H1 (cell line): ENCODE measurements at places on chromosomes 2 and 18. TPM values are rescaled to one million over a fixed set of nuclear protein-coding genes. Genes with fewer than 3 reads are reported as not detected.
A peak's percentile ranks its signal among the peaks of the same experiment; 100 is the strongest.

GRCh38 chr18:45666520-45666919 is 51.2 kb downstream of the SLC14A2 start:
- DNase-seq: no peak

GRCh38 chr18:44556296-44556695 is 124.4 kb upstream of the SETBP1 start:
- no peak for DNase-seq

- no peak for DNase-seq
These were observed 214.8 kb downstream of the SP3 start for GRCh38 chr2:173750353-173750801.

Gene RAB27B
- total RNA-seq: 0.33 and 0.60 TPM in 2 replicates

Gene SLC9A2
- 0.13 and 0.15 TPM in 2 replicates for total RNA-seq

- no peak for DNase-seq
These were observed 456.6 kb upstream of the ID2 start for GRCh38 chr2:8225266-8225665.

Gene NYAP2
- total RNA-seq: not detected in 2 replicates

Gene CTDSP1
- total RNA-seq: 20.3 and 20.9 TPM in 2 replicates

GRCh38 chr2:193520709-193521458 is 1326.2 kb upstream of the TMEFF2 start:
- DNase-seq: no peak

GRCh38 chr2:3396920-3397559 is 17.5 kb downstream of the TRAPPC12 start:
- DNase-seq: no peak

DNA sequence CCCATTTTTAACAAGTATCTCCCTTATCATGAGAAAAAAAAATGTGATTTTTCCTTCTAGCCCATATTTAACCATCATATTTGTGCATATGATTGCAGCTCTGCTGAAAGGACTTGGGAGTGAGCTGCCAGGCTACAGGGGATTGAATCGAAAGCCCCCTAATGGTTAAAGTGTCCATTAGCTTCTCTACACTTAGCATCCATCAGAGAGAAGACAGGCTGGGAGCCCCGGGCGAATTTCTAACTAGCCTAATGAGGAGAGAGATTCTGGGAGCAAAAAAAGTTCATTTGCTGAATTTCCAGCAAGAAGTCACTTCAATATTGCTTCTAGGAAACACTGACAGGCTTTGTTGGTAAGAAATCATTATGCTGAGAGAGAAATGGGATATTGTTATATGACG is 848.8 kb downstream of the TDRD15 start:
- no peak for DNase-seq

- no peak for DNase-seq
These were observed 101.8 kb downstream of the MRPS9 start for GRCh38 chr2:105139556-105140239.

DNA sequence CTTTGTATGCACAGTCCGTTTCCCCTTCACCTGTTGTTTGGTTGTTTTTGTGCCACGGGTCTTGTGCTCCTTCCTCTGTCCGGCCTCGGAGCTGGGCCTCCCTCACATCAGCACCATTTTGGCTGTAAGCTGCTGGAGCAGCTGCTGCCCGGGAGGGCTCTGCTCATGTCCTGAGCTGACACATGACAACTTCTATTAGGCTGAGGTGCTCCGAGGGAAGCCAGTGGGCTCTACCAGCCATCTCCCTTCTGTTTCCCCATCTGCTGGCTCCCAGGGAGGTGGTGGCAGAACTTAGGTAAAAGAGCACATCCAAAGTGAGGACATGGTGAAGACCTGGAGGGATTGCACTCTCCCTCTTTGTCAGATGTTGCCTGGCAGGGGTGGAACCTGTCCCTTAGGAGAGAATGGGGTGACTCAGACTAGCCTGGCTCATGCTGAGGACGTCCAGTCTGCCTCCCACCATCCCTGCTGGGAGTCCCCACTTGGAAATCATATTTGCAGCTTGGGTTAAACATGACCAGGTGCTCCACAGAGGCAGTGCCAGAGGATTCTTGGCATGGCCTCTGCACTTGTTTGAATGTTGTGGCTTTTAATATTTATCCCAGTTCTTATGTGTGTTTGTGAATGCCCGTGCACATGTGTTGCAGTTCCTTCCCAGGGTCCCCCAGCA is 49.8 kb upstream of the TNP1 start:
- no peak for DNase-seq

- no peak for DNase-seq
These were observed 455 bp downstream of the C18orf32 start for GRCh38 chr18:49486606-49486952.

Gene SAG
- not detected in 2 replicates for total RNA-seq

Gene RAPGEF4
- 1.4 and 2.6 TPM in 2 replicates for total RNA-seq

Gene DLX1
- not detected in 2 replicates for total RNA-seq

- no peak for DNase-seq
These were observed 73.8 kb downstream of the TFCP2L1 start for GRCh38 chr2:121211251-121211650.

GRCh38 chr2:14626873-14627272 is 5.6 kb upstream of the LRATD1 start:
- no peak for DNase-seq

Gene SCN9A
- 6.1 and 6.2 TPM in 2 replicates for total RNA-seq

DNA sequence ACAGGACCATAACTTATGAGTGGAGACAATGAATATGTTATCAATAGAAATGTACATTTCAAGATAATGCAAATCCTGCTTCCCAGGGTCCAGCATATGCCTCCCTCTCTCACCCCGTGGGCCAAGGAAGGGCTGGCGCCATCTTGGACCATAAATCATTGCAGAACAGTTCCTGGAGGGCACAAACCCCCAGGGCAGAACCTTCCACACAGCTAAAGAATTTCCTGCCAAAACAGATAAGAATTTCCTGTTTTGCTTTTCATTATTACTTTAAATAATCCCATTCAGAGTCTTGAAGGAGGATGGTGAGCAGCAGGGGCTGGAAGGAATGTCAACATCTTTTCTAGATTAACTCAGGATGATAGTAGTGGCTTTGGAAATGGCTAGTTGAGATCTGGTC is 53.7 kb downstream of the EHD3 start:
- no peak for DNase-seq

- DNase-seq: no peak
These were observed 2.6 kb downstream of the CAB39 start for GRCh38 chr2:230715201-230715600.

GRCh38 chr2:73838889-73839534 is 10.3 kb downstream of the STAMBP start:
- DNase-seq: no peak

Gene ANKRD30B
- total RNA-seq: 0.11 TPM in 1 of 2 replicates, not detected in the other

Gene C2orf80
- 1.1 and 1.3 TPM in 2 replicates for total RNA-seq

DNA sequence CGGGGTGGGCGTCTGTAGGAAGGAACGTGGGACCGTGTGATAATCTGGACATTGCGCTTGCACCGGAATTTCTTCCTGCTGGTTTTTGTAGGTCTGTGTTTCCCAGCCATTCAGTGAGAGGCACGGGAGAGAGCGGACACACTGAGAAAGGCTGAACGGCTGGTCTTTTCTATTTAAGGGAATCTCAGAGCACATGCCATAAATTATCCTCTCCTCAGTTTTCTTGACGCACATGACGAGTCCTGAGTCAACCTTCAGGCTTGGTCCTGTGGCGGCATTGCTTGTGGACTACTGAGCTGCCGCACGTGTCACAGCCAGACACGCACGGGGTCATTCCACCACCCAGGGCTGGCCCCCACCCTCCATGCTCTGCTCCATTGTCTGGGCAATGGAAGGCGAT is 519.3 kb upstream of the ID2 start:
- no peak for DNase-seq

Gene OTX1
- 3.3 and 3.8 TPM in 2 replicates for total RNA-seq

Gene KIAA2012
- not detected in 2 replicates for total RNA-seq

Gene AQP12B
- not detected in 2 replicates for total RNA-seq

DNA sequence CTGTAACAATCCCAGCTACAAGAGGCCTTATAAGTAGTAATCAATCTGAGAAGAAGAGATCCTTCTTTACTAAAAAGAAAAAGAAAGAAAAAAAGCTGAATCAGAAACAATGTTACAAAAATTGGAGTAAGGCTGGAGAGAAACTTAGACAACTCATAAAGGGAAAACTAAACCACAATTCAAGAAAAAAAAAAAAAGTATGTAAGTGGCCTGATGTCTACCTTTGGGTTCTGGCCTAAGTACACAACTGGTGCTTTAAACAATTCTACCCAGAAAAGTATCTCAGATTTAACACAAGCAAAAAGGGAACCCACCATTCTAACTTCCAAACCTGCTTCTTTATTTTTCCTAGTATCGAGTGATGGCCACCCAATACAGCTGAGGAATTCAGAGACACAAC is 45.3 kb downstream of the ZNF521 start:
- no peak for DNase-seq

DNA sequence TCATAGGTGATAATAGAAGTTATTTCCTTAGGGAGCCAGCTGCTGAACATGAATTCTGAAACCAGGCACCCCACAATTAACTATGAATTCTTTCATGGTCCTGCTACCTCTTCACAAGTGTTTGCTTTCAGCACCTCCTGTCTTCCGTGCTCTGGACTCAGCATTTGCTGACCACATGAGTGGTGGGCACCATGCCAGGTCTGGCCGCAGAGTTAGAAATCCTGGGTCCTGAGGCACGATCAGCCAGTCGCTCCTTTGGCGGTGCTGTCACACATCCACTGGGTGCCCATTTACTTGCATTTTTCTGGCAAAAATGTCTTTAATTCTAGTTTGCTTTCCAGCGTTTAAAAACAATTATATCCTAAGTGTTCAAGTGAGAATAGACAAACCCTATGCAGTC is 196.4 kb upstream of the PXDN start:
- DNase-seq: no peak

GRCh38 chr18:25144820-25145219 is 207.1 kb downstream of the ZNF521 start:
- DNase-seq: no peak

Gene HSPE1
- 364 and 377 TPM in 2 replicates for total RNA-seq

Gene DPP10
- 5.4 and 7.2 TPM in 2 replicates for total RNA-seq

DNA sequence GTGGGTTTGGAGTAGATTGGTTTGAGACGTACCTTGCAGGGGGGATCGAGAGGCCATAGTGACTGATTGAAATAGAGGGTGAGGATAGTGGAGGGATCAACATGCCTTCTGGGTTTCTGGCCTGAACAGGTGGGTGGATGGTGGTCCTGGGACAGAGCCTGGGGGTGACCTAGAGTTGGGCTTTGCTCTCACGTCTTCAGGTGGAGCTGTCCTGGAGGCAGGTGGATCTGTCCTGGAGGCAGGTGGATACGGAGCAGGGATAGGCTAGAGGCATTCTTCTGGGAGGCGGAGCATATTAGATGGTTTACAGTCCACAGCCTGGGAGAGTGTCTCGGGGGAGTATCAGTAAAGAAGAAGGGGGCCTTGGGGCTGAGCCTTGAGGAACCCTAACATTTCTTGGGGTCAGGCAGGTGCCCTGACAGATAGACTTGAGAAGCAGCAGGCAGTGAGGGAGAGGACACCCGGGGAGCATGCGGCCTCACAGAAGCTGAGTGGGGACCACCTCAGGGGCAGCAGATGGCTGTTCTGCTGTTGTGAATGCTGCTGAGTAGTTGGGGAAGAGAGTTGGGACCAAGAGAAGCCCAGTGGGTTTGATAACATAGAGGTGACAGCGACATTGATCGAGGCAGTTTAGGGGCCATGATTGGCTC is 1.6 kb downstream of the CAPN10 start:
- no peak for DNase-seq

DNA sequence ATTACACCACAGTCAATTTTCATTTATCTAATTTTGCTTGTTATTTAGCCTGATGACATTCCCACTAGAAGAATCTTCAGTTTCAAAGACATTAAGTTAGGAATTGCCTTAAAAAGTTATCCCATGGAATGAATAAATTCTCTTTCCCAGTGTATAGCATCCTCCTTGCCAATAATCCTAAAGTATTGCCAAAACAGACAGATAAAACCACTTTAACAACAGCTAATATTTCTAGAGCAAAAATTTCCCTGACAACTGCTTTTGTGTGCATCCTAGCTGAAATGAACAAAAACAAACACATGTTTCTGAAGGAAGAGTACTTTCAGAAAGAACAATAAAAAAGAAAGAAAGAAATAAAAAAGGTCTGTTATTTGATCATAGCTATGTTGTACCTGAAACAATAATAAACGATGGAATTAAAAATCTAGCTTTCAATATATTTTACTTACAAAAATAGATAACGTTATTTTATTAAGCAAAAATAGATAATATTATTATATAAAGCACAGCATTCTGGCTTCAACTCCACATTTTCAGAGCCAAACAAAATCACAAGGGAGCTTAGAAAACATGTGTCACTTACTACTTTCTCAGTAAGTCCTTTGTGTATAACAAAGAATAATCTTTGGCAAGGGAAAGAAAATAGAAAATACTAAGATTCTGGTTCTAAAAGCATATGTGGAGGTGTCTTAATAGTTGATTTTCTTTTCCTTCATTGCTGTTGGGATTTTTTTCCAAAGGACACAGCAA is 939.0 kb upstream of the CRIM1 start:
- no peak for DNase-seq

DNA sequence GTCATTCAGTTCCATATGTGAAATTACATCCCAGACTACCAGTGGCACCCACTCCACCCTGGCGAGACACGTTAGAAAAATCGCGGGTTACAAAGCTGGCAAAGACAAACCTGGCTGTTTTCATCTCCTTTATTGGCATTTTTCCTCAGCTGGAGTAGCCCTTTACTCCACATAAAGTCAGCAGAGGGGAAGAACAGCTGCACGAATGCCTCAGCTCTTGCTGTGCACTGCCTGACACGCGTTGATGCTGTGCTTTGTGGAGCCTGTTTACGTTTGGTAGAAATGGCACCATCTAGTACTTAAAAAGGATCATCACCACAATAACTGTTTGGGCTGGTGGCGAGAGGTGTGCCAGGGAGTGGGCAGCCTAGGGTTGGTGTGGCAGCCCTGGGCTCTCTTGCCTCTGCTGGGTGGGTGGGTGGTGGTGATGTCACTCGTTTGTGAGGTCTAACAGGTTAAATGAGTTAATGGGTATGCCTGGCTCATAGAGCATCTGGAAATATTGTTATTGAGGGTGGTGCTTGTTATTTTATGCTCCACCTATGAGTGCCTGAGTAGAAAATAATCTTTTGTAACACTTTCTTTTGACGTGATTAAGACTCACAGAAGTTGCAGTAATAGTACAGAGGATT is 16.4 kb downstream of the FARP2 start:
- DNase-seq: no peak

- DNase-seq: no peak
These were observed 32.8 kb downstream of the FAM178B start for GRCh38 chr2:96953611-96953978.

DNA sequence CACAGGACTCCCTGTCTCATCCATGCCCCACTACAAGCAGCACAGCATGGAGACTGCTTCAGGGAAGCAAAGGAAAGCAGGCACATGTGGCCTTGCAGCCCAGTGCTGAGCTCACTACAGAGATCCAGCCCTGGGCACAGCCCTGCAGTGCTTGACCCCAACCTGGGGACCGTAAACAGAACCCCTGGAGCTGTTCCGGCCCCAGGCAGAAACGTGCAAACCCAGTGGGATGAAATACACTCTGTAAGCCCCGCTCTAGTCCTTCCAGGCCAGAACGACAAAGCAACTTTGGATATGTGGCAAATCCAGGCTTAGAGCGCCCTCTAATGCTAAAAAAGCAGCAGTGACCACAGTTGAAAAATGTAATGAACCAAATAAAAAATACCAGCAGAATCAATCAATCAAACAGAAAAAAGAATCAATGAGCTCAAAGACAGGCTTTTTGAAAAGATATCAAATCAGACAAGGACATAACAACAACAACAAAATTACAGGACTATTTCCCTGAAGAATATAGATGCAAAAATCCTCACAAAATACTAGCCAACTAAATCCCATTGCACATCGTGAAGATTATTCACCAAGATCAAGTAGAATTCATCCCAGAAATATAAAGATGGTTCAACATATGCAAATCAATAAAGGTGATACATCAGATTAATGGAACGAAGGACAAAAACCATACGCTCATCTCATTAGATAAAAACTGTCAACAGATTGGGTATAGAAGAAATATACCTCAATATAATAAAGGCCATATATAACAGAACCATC is 45.6 kb downstream of the ZNF519 start:
- DNase-seq: peak; percentile 34

Gene IL18R1
- 0.54 TPM in 1 of 2 replicates, not detected in the other for total RNA-seq
